ENCODE measurements at places on chromosomes 5 and 9.

DNA sequence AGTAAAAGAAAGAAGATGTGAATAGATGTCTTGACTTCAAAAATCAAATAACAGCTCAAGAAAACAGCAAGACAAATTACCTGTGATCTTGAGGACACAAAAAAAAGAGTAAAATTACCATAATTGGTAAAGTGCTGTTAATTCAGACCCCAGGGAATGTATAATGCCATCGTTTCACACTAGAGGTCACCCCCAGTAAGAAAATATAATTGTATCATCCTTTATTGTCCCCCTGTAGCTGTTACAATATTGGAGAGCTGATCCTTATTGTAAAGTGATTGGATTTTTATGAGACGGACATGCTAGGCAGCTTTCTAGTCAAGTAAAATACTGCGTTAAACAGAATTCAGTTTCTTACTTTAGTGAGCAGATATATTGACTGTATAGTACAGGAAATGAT lies 377.0 kb downstream of the TLE1 start:
- DNase-seq, result no peak

DNA sequence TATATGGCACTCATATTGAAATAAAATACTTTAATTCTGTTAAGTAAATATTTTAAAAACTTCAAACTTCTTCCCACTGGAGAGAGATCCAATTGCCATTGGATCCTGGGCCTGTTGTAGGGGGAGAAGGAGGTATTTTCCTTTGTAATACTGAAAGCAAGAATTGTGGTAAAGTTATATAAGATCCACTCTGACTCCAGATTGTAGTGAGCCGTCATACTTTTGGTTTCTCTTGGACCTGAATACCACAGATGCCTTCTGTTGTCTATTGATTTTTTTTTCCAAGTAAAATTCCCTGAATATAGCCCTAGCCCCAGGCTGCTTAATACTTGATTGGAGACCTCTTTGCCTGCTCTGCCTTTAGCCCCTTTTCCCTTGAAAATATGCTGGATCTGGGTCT lies 86.9 kb downstream of the ATG10 start:
- DNase-seq, result no peak

- DNase-seq, result peak; percentile 28
Observed at GRCh38 chr9:2955575-2955974, 111.7 kb upstream of the PUM3 start.

DNA sequence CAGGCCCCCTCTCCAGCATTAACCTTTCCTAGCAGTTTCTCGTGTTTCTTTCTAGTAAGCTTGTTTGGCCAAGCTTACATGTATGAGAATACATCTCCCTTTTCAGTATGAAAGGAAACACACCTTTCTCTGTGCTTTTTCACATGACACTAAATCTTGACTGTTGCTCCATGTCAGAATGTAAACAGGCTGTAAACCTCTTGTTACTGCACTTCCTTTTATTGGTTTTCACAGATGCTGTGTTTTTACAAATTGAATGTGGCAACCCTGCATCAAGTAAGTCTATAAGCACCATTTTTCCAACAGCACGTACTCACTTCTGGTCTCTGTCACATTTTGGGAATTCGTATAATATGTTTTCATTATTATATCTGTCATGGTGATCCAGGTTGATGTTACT lies 2.2 kb upstream of the CANX start:
- no peak for DNase-seq

DNA sequence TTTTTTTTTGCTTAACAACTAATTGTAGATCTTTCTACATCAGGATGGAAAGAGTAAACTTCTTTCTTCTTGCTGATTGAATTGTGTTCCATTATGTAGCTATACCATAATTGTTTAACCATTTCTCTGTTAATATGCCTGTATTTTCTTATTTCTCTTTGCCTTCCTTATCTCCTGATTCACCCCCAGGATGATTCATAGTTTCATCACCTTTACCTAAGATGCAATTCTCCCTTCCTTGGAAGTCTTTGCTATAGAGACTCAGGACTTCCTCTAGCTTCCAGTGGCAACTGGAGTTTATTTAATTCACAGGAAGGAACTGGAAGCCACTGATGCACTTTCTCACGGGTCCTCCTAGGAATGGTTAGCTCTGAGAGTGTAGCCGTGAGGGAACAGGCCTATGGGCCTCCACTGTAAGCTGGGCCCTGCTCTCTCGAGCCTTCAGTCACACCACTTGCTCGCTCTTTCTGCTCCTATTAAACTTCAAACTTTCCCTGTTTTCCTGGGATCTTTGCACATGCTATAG lies 83.1 kb downstream of the FGF1 start:
- no peak for DNase-seq

DNA sequence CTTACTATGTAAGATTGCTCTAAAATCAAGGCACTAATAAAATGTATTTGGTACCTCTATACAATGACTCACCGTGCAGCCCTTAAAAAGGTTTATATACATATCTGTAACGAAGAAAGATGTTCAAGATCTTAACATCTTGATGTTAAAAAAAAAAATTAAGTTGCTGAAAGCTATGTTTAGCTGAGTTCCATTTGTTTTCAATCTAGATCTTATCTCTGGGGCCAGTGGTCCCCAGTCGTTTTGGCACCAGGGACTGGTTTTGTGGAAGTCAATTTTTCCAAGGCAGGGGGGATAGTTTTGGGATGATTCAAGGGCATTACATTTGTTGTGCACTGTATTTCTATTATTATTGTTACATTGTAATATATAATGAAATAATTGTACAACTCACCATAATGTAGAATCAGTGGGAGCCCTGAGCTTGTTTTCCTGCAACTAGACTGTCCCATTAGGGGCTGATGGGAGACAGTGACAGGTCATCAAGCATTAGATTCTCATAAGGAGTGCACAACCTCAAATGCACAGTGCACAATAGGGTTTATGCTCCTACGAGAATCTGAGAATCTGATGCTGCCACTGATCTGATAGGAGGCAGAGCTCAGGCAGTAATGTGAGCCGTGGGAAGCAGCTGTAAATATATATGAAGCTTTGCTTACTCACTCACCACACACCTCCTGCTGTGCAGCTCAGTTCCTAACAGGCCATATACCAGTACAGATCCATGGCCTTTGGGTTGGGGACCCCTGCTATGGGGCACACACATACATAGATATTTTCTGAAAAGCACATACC lies 27.6 kb upstream of the TSLP start:
- no peak for DNase-seq

- DNase-seq, result no peak
Observed at GRCh38 chr9:16214677-16215352, 655.7 kb downstream of the BNC2 start.

DNA sequence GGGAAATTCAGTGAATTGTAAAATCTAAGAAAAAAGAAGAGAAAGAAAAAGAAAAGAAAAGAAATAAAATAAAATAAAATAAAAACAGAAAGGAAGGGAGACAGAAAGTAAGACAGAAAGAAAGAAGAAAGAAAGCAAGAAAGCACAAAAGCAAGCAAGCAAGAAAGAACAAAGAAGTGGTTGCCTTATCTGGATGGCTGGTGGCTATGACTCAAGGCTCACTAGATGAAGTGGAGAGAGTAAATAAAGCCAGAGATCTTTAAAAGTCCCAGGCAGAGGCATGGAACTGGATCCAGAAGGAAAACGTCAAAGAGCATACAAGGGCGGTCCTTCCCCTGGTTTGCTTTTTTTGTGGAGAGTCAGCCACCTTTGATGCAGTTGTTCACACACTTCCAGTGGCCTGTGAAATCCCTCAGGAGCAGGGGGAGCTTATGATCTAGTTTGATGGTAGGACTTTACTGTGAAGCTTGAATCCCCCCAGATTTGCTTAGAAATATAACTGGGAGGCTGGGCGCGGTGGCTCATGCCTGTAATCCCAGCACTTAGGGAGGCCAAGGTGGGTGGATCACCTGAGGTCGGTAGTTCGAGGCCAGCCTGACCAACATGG lies 176.7 kb upstream of the HMHB1 start:
- DNase-seq, result no peak

GRCh38 chr9:120557205-120557604 lies 22.8 kb downstream of the CDK5RAP2 start:
- no peak for DNase-seq

- no peak for DNase-seq
Observed at GRCh38 chr9:91884696-91885687, 65.0 kb downstream of the ROR2 start.

DNA sequence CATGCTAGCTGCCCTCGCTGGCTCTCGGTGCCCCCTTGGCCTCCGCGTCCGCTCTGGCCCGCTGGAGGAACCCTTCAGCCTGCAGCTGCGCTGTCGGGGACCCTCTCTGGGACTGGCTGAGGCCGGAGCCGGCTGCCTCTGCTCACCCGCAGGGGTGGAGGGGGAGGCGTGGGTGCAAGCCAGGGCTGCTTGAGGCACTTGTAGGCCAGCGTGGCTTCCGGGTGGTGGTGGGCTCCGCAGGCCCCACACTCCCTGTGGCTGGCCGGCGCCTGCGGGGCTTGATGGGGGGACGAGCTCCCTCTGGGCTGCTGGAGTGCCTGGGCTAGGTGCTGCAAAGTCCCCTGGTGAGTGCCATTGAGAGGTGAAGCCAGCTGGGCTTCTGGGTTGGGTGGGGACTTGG lies 429.6 kb downstream of the LRRC70 start:
- DNase-seq, result no peak

GRCh38 chr9:72579880-72580550 lies 58.6 kb downstream of the TMC1 start:
- no peak for DNase-seq

DNA sequence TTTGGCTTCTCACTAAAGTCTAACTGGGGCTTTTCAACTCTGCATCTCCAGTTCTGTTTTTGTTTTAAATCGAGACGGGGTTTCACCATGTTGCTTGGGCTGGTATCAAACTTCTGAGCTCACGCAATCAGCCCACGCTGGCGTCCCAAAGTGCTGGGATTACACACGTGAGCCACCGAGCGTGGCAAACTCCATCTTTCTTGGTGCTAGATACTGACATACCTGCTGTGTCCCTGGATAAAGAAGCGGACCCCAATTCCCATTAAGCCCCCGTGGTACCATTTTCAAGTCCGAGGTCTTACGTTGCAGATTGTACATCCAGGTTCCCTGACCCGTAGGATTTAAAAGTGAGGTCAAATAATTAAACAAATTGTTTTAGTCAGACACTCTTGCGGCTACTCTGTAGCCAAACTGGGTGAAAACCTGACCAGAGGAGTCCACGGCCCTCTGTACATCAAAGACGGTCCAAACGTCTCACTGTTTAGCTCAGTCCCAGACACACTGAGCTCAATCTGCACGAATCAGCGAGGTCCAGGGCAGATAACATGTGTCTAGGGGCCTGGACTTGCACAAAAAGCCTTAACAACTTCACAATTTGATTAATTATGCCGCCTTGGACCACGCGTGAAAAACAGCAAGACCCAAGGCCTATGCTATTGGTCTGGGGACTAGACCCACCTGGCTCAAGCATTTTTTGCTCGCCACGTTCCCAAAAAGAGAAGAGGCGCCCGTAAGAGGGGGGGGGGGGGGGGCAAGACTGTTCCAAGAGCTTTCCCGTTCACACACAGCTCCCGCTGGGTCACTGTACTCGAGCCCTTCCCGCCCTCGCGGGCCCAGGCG lies 727 bp upstream of the DNAJA1 start:
- DNase-seq, result no peak

GRCh38 chr9:70120834-70121510 lies 77.3 kb downstream of the MAMDC2 start:
- DNase-seq, result no peak

GRCh38 chr5:138872841-138873465 lies 2.2 kb downstream of the LRRTM2 start:
- DNase-seq, result no peak

DNA sequence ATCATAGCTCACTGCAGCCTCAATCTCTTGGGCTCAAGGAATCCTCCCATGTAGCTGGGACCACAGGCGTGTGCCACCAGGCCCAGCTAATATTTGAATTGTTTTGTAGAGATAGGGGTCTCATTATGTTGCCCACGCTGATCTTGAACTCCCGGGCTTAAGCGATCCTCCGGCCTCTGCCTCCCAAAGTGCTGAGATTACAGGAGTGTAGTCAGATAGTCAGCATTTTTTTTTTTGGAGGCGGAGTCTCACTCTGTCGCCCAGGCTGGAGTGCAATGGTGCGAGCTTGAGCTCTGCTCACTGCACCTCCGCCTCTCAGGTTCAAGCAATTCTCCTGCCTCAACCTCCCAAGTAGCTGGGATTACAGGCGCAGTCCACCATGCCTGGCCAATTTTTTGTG lies 1.6 kb upstream of the SAR1B start:
- no peak for DNase-seq

GRCh38 chr5:98917433-98917832 lies 11.4 kb downstream of the CHD1 start:
- no peak for DNase-seq

DNA sequence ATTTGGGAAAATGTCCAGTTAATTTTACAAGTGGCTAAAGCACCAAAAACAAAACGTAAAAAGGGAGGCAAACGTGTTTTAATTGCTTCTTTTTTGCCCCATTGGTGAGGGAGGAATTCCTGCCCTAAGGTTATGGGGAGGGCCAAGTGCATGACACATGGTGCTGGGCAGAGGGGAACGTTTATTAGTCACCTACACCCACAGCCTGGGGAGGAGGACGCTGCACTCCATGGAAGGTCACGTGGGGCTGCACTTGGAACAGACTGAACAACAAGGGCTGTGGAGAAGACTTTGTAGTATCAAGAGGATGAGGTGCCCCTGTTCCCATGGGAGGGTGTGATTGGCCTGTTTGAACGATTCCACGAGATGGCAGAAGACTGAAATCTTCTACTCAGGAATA lies 13.7 kb upstream of the ADAMTS16 start:
- no peak for DNase-seq

GRCh38 chr5:54663866-54664265 lies 146.3 kb downstream of the SNX18 start:
- DNase-seq, result no peak

GRCh38 chr5:75364571-75365280 lies 27.7 kb downstream of the HMGCR start:
- DNase-seq, result no peak

DNA sequence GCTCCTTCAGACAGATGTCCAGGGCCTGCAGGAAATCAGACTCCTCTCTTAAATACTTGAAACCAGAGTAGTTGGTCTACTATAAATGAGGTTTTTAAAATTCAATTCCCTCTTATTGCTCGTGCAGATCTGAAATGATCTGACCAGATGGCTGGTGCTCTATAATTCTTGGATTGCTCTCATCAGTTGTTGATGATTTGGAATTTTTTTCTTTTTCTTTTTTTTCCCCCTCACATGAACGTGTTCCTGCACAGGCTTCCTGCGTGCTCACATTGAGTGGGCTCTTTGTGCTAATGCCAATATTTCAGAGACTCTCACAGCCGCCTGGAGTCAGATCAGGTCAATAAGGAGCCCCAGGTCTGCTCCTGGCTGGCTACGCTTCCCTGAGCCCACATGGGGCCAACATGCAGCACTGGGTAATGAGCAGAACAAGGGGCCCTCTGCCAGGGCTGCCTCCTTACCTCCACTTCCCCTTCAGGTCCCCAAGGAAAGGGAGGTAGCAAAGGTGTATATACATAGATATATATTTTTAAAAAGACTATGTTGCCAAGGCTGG lies 82.0 kb downstream of the SIL1 start:
- peak; percentile 55 for DNase-seq

GRCh38 chr5:116068028-116068632 lies 16.7 kb upstream of the COMMD10 start:
- DNase-seq, result peak; percentile 26

- no peak for DNase-seq
Observed at GRCh38 chr9:126203313-126203712, 123.3 kb upstream of the MVB12B start.

All from spinal cord (tissue), 10 donors.